ENCODE measurements at places on chromosomes 2 and 18. TPM values are rescaled to one million over a fixed set of nuclear protein-coding genes. Genes with fewer than 3 reads are reported as not detected.

The UNC80 gene
- total RNA-seq, result not detected

The REG1B gene
- total RNA-seq, result not detected

The APOB gene
- not detected for total RNA-seq

The DAW1 gene
- total RNA-seq, result 6.5 TPM

The RRM2 gene
- 186 TPM for total RNA-seq

The PPIL3 gene
- 44.2 TPM for total RNA-seq

The GCG gene
- total RNA-seq, result not detected

The IGFBP2 gene
- 38.7 TPM for total RNA-seq

The LYPD1 gene
- total RNA-seq, result 0.34 TPM

The CYTIP gene
- total RNA-seq, result not detected

The HOXD12 gene
- total RNA-seq, result not detected

The EVX2 gene
- not detected for total RNA-seq

The C2orf78 gene
- total RNA-seq, result not detected

The CCDC148 gene
- total RNA-seq, result 0.50 TPM

The COMMD1 gene
- 55.4 TPM for total RNA-seq

The DES gene
- total RNA-seq, result 5.0 TPM

The LYPD6 gene
- total RNA-seq, result 4.5 TPM

The CCDC178 gene
- total RNA-seq, result not detected

The PLGLB2 gene
- total RNA-seq, result 0.89 TPM

The CNGA3 gene
- total RNA-seq, result not detected

The C2orf80 gene
- not detected for total RNA-seq

The IMPACT gene
- 18.0 TPM for total RNA-seq

The STARD7 gene
- 78.0 TPM for total RNA-seq

The THUMPD2 gene
- 4.2 TPM for total RNA-seq

The UGT1A3 gene
- total RNA-seq, result not detected

The FOXD4L1 gene
- total RNA-seq, result not detected

The EML6 gene
- under 0.01 TPM for total RNA-seq

The CKAP2L gene
- total RNA-seq, result 19.8 TPM

The TUBA4B gene
- total RNA-seq, result not detected

The GLI2 gene
- 6.2 TPM for total RNA-seq

The CFAP53 gene
- 0.34 TPM for total RNA-seq

The VAMP5 gene
- total RNA-seq, result 106 TPM

The INHA gene
- not detected for total RNA-seq

The PDE1A gene
- not detected for total RNA-seq

The MBP gene
- total RNA-seq, result 3.2 TPM

The DSG4 gene
- total RNA-seq, result not detected

The IL36B gene
- not detected for total RNA-seq

The ANKRD30B gene
- not detected for total RNA-seq

The LIPG gene
- total RNA-seq, result 13.7 TPM

The TLX2 gene
- total RNA-seq, result 0.34 TPM

The HOXD13 gene
- not detected for total RNA-seq

The FOXI3 gene
- not detected for total RNA-seq

The KCNG3 gene
- not detected for total RNA-seq

Data from bronchus fibroblast of lung (primary cell).